GM13976 (cell line): ENCODE measurements at places on chromosomes 5 and 9.

- DNase-seq: no peak
These were observed 366.7 kb downstream of the GABRG2 start for GRCh38 chr5:162434281-162434680.

DNA sequence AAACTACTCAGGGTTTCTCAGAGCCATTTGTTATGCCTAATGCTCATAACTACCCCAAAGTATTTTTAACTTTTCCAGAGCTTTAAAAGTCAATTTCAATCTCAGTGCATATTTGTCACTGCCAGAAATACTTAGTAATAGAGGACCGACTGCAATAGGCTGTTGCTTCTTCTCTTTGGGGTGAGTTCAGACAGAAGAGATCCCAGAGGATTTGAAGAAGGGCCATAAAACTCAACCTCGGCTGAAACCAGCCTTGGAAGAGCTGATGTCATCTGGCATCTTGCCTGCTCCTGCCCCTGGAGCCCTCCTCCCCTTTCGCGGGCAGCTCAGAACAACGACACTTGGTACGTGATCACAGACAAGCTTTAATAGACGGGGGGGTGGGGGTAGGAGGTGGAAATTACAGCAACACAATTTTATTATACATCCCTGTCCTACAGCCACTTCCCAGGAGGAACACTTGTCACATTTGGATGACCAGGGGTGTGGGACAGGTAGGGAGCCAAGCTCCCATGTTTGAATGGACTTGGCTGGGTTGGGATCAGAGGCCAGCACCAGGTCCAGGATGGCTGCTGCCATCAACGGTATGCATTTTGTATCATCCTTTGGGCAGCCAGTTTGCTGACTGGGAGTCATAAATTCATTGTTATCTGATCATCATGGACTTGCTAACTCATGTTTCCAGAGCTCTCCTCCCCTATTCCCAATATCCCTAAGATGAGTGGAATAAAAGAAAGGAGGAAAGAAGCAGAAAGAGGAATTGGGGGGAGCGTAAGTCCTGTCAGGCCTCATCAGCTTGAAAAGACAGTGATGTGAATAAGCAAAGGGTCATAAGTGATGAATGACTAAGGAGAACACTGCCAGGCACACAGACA lies 186.6 kb upstream of the PANK3 start:
- DNase-seq: no peak

GRCh38 chr5:156951359-156951758 lies 11.7 kb downstream of the TIMD4 start:
- no peak for DNase-seq

GRCh38 chr9:96858670-96859069 lies 4.4 kb upstream of the ZNF782 start:
- DNase-seq: no peak
